GM12864 (cell line): ENCODE measurements at places on chromosomes 5 and 9.

DNA sequence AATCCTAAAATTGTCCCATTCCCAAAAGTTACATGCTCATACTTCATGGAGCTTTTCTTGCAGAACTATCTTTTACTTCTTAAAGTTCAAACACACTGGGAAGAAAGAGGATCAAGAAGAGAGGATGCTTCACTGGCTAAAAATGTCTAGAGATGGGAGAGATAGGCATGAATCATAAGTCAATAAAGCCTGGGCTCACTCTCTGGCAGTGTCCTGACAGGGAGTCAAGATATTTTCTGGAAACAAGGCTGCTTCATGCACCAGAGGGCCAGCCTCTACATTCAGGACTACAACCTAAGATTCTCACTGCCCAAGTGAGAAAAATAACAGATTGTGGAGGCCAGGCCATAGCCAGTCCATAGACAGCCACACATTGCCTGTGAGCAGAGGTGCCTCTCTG, 1358.4 kb downstream of the EFNA5 start:
- no peak for DNase-seq

GRCh38 chr5:134114886-134115805, 665 bp downstream of the TCF7 start:
- no peak for DNase-seq

DNA sequence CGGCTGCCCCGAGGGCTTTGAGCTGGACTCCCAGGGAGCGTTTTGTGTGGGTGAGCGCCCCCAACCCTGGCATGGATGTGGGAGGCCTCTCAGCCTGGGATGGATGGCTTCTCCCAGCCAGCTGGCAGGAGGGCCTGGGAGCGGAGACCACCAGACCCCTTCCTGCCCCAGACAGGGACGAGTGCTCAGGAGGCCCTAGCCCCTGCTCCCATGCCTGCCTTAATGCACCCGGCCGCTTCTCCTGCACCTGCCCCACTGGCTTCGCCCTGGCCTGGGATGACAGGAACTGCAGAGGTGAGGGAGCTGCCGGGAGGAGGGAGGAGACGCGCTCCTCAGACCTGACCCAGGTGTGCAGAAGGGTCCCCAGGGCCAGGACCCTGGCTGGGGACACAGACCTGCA, 17.4 kb upstream of the ASS1 start:
- DNase-seq: no peak

GRCh38 chr9:114476891-114477469, 28.3 kb downstream of the WHRN start:
- no peak for DNase-seq

DNA sequence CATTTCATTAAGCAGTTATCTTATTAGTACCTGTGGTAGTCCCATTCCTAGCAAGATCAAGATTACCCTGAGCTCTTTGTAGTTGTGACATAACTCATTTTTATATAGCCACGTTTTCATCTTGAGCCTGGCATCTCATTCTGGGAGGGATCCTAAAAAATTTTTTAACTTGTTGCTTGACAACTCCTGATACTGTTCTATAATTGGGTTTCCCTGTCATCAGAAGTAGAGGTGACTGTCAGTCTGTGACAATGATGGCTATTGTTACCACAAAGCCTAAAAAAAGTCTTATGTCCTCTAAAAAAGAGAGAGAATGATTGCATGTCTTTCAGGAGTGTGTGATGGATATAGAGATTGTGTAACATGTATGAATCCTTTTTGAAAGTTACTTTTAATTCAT, 164.8 kb downstream of the SGCD start:
- DNase-seq: no peak

- no peak for DNase-seq
Observed at GRCh38 chr9:37953206-37953774, 49.4 kb upstream of the SLC25A51 start.

DNA sequence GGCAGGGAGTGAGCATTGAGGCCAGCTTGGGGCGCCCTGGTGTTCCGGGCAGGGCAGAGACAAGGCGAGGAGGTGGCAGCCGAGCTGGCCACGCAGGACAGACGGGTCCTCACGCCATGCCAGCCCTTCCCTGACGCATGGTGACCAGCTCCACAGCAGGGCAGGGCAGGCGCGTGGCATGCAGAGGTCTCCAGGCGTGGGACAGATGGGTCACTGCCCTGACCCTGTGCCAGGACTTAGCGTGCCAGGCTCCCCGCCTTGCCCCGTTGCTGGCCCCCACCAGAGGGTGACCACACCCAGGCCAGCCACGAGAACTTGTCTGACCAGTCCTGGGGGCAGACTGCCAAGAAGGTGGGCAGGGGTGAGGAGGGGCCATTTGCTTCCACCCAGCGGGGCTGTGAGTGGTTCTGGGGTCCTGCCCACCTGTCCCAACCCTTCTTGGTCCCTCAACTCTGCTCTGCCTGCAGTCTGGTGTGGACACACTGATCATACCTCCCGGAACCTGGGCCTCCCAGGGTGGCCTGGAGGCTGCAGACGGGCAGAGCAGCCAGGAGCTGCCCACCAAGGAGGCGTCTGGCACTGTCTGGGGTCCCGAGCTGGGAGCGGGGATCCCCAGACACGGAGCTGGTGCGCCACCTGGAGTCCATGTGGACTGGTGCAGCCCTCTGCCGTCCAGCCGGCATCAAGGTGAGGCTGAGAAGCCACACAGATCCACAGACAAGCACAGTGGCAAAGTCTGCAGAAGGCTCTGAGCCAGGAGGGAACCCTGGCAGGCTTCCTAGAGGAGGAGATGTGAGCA, at the start of gene RNF224:
TSS of gene RNF224 (plus strand) at position 449 of the 799 bp plus-strand sequence. CDS start 834 bp downstream, outside the sequence.
- no peak for DNase-seq

DNA sequence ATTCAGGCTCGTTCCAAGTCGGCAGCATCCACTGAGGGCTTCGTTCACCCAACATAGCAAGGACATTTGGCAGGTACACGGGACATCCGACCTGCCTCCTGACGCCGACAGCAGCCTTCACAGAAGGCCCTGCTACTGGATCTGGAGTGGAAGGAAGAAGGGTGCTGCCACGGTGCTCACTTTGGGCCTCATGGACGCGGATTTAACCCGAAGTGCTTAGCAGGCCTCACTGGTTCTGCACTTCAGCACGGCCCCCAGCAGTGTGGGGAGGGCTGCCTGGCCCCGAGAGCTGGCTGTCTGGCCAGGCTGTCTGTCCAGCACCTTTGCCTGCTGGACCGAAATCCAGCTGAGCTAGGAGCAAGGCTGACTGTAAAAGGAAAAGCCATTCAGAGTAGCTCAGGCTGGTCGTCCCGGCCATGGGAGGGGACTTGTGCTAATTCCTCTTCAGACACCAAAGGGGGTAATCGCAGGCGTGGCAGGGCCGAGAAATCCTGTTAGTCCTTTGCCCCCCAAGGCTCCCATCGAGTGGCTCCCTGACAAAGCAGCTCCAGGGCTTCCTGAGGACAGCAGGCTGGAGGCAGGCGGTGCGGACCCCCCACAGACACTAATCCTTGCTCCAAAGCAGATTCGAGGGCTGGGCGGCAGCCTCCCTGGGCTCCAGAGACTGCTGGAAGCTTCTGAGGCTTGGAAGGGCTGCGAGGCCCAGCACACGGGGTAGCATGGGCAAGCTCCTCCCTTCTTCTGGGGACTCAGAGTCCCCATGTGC, 11.1 kb upstream of the RXRA start:
- DNase-seq: no peak

DNA sequence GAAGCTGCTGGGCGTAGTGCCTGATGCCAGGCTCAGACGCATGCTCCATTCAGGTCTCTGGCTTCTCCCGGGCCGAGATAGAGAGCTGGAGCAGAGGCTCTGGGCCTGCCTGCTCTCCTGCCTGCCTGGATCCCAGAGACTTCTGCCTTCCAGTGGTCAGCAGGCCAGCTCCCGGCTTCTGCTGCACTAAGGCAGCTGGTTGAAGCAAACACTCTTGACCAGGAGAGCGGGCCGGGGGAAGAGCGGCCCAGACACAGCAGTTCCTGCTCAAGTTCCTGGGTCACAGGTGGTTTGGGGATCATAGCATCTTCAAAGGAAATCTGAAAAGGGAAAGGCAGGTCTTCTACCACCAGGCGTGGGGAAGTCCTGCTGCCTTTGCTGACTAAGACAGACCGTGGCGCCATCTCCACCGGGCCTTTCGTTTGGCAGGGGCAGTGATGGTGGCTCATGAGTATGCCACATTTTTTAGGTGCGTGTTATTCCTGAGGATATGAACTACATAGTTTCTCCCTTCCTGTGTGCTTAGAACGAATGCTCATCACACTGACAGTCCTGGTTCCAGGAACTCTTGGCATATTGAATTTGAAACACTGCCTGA, 31.1 kb downstream of the AK8 start:
- DNase-seq: no peak

DNA sequence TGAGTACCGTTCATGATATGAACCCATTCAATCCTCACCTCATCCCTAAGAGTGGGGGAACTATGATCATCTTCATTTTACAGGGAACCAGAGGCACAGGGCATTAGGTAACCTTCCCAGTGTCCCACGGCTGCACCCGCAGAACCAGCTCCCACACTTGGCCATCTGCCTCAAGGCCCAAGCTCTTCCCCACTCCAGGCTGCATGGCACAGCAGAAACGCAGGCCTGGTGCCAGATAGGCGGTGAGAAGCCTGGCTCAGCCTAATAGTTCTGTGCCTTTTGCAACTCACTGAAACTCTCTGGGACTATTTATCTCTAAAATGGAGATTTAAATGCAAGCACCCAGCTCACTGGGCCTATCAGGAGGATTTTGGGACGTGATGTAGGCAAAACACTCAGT, 90.8 kb upstream of the ZNF618 start:
- no peak for DNase-seq

- no peak for DNase-seq
Observed at GRCh38 chr5:132342291-132343180, 27.0 kb upstream of the SLC22A5 start.

DNA sequence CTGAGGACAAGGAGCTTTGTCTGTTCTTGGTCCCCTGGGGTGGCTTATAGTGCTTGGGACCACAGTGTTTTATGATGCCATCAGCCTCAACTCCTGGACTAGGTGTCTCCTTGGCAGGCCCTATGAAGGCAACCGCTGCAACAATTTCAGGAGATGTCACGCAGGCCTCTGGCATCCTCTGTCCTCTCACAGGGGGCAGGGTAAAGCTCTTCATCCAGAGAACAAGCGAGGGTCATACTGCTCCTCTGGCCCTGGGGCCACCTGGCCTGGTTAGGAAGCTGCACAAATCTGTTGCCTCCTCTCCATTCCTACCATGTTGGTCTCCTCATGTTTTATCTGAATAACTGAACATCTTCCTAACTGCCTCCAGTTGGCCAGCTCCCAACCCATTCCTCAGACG, 148.9 kb upstream of the SPEF2 start:
- no peak for DNase-seq

DNA sequence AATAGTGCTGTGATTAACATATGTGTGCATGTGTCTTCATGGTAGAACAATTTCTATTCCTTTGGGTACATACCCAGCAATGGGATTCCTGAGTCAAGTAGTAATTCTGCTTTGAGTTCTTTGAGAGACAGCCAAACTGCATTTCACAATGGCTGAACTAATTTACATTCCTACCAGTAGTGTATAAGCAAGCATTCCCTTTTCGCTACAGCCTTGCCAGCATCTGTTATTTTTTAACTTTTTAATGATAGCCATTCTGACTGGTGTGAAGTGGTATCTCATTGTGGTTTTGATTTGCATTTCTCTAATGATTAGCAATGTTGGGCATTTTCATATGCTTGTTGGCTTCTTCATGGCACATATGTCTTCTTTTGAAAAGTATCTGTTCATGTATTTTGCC, 308.5 kb downstream of the ARRDC3 start:
- DNase-seq: no peak

DNA sequence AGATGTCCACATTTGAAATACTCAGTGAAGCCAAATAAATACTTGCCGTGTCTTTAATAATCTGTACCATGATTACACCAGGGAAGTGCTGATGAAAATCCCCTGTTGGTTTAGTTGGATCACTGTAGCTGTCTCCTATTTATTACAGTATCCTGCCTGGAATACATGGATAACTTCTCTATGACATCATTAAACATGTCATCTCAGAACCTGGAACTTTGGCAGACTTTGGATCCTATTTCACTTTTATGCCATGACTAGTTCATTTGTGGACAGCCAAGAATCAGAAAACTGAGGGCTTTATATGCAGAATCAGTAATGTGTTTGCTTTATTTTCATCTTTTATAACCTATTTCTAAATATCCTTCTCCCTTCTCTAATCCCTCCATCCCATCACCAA, at the start of gene TXNDC8:
TSS of gene TXNDC8 (minus strand) at position 137 of the 400 bp plus-strand sequence.
- DNase-seq: no peak

- no peak for DNase-seq
Observed at GRCh38 chr9:109779711-109780452, at the start of gene PALM2AKAP2. PALM2AKAP2 (plus strand) TSS chr9:109780198; CDS start chr9:109780489, 291 bp downstream.

DNA sequence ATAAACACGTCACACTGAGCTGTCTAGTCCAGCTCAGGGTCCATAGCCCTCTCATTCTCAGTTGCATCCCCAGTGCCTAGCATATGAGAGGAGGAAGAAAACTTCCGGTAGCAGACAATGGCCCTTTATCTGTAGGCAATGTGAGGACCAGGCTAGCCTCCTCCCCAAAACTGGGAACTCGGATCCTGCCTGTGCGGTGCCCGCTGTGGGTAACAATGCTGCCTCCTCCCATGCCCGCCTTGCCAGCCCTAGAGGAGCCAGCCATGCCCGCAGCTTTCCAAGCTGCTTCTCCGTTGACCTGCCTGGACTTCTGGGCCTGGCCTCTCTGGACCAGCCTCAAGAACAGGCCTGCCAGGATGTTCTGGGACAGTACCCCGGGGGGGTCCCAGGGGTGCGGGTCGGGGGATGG, 74.6 kb upstream of the ORM1 start:
- DNase-seq: no peak

DNA sequence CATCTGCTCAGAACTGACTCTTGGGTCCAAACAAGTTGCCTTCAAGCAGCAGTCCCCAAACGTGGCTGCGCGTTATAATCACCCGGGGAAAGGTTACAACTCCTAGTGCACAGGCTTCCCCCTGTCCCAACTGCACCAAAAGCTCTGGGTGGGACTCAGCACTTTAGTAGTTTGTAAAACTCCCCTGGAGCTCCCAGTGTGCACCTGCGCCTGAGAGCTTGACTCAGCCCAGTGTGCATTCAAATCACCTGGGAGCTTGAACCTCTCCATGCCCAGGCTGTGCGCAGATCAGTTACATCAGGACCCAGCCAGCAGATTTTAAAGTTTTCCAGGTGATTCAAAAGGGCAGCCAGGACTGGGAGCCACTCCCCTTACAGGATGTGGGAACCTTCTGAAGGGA, 151.4 kb downstream of the COL23A1 start:
- no peak for DNase-seq

DNA sequence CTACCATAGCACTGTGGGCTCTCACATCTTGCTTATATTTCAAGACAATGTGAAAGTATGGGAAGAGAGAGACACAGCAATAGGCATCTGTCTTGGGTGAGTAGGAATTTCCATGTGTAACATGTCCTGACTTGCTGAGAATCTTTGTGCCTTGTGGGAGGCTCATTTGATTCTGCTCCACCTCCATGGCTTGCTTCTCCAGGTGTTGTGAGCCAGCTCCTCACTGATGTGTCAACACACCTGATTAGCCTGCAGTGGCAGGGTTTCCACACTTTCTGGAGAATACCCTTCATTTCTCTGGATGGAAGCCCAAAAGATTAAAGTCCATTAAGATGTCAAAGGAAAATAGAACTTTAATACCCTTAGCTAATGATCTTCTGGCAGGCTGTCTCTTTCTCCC, 613.6 kb downstream of the ZNF608 start:
- no peak for DNase-seq

- no peak for DNase-seq
Observed at GRCh38 chr5:134769206-134769605, 10.6 kb downstream of the DDX46 start.

GRCh38 chr5:55925712-55926111, 69.1 kb downstream of the IL6ST start:
- no peak for DNase-seq
